ENCODE measurements at places on chromosomes 4 and X.

GRCh38 chr4:125389713-125390112 is 75.0 kb downstream of the FAT4 start:
- no peak for DNase-seq

- DNase-seq, result no peak
Observed at GRCh38 chr4:163330916-163331628, 1.3 kb downstream of the NPY1R start.

DNA sequence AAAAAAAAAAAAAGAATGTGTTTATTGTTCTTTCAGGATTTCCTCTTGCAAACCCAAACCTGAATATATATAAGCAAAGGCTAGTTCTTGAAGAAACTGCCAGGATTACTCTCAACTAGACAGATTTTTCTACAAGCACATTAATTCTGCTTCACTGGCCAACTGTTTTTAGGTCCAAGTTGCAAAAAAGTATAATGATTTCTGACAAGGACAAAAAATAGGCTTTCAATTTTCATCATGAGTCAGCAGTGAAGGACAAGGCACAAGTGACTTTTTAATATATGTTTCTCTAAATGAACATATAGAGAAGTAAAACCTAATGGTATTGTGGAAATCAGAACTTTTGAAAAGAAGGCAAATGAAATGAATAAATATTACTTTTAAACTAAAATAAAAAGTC is 73.7 kb downstream of the ELOVL6 start:
- no peak for DNase-seq

DNA sequence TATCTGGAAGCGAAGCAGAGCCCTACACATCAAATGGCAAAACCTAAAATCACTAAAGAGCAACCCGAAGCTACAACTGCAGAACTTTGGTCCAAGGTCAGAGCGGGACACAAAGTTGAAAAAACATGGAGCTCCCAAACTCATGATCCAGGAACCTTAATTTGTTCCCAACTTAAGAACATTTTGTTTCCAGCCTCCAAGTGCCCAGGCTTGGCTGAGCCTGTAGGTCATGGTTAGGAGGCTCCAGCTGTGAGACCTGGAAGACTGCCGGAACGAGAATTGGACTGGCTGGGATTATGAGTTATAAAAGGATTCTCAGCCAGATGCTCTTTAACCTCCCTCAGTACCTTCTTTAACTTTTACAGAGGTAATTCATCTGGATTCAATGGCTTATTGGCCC is 349.1 kb upstream of the DDX53 start:
- no peak for DNase-seq

DNA sequence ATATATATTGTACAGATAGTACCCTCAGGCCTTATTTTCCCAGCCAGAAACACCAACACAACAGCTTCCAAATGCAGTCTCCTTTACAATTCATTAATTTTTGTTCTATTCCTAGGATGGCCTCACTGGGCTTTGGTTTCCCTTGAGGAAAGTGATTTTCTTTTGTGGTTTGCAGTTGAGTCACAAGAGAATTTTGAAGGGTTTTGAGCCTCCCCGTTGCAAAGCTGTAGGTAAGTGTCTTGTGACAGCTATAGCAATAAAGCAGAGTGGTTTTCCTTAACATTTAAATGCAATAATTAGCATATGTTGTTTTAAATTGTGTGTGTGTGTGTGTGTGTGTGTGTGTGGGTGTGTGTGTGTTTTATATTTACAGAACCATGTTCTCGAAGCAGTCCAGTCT is 54.1 kb upstream of the WDR17 start:
- no peak for DNase-seq

GRCh38 chr4:189124149-189124758 is 816.4 kb upstream of the FRG1 start:
- peak; percentile 40 for DNase-seq

DNA sequence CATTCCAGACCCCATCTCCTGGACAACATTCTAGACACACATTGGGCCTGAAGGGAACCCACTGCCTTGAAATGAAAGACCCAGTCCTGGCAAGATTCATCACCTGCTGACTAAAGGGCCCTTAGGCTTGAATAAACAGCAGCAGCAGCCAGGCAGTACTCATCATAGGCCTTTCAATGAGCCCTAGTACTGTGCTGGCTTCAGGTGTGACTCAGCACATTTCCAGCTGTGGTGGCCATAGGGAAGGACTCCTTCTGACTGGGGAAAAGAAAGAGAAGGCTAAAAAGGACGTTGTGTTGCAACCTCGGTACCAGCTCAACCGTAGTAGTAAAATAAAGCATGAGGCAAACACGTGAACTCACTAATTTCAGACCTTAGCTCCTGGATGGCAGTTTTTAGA is 344.0 kb downstream of the ACTRT1 start:
- DNase-seq, result no peak

GRCh38 chr4:99710681-99711345 is 53.2 kb upstream of the C4orf54 start:
- DNase-seq, result no peak

GRCh38 chr4:121370729-121371325 is 10.0 kb downstream of the QRFPR start:
- peak; percentile 43 for DNase-seq

- DNase-seq, result no peak
Observed at GRCh38 chr4:177699365-177700213, 257.4 kb upstream of the AGA start.
